ENCODE measurements at places on chromosomes 6 and 20.

- ATAC-seq, result no peak
Observed at GRCh38 chr20:33604991-33605370, 57.1 kb upstream of the C20orf144 start.

- ATAC-seq, result no peak
Observed at GRCh38 chr6:137203256-137203655, 15.9 kb downstream of the IFNGR1 start.

DNA sequence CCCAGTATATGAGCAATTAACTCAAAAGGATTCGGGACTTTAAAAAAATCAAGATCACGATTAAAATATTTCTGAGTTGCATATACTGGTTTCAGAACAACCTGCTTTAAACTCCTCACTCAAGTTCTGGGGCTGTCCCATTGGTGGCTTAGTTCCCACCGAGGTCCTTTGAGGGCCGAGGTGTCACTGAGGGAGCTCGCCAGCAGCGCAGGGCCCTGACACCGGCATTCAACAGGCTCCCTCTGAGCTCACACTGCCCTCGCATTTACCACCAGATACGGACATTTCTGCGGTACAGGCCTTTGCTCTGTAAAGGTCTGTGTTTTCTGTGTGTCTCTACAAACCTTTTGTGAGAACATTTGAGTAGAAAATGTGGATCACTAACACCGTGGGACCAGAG lies 24.4 kb upstream of the BNIP5 start:
- ATAC-seq, result peak; percentile 25

DNA sequence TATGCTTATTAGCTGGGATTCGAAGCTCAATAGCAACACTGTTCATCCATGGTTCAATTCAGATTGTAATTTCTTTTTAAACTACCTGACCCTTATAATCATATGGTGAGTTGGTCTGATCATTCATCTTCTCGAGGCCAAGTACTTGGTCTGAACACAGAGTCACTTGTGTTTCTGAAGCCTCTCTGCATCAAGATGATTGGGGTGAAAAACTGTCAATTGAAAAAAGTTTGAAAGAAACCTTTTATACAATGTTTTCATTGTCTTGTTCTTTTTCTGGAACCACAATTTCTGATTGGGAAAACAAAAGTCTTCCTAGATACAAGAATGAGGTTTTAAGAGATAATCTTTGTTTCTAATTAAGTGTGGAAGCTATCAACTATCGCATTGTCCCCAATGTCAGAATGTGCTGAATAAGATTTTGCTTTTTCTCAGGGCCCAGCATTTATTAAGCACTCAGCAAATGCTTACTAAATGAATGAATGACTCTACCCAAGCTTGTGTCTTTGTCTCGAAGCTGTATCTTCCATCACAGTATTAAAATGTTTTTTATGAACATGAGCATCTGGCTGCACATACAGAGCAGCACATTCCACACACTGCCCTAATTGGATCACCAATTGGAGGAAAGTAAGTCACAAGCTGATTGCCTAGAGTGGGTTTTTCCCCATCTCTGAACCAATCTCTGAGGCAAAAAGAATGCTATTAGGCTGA lies 45.0 kb upstream of the MOXD1 start:
- no peak for ATAC-seq

DNA sequence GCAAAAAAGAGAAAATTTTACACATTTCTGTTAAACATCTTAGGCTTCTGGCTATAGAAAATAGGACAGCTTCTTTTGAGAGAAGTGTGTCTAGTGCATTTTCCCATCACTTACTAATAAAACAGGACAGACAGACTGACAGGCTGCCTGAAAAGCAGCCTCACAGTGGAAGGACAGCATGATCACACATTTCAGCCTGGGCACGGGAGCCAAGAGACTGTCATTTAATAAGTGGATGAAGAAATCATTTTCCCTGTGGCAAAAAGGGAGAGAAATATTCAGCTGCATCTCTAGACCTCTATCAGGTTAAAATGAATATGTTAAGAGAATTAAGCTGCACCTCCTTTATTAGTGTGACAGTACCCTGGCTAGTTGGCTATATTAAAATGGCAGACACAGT lies 960.5 kb downstream of the KIF16B start:
- ATAC-seq, result no peak

- ATAC-seq, result no peak
Observed at GRCh38 chr6:131636880-131637792, at the start of gene ENPP3. Gene ENPP3 (plus strand): TSS chr6:131637302. CDS start chr6:131637385, 83 bp downstream.

DNA sequence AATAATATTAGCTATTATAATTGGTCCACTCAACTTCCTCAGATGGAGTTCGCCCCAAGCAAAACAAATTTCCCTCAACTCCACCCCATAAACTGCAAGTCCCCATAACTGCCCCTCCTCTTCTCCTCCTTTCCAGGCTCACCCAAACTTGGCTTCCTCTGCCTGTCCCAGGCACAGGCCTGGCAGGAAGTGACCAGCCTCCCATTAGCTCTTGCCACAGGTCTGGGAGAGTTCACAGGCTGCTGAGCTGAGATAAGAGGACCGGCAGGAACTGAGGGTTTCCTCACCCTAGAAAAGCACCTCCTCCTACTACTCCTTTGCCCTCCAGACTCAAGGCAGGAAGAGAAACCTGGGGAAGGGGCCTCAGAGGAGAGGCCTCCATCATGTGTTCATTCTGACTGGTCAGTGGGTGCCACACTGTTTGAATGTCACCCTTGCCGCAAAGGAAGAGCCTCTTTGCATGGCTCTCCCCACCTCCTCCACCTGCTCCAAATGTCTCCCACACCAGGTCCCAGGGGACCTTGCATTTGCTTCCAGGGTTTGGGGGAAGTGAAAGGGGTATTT lies 24.5 kb upstream of the SMIM29 start:
- peak; percentile 73 for ATAC-seq

Measured in stimulated activated memory B cell treated with anti-CD40 and anti-IgM and Interleukin-4, amounts not matched to agents 10 μg/mL and 1 μg/mL and 100 μg/mL, for 72 hours (primary cell).